GM23338 (cell line): ENCODE measurements at places on chromosomes 16 and 17.
A peak's percentile ranks its signal among the peaks of the same experiment; 100 is the strongest.

- no peaks in the 10 kb centered on the region for H3K4me1 ChIP-seq
- no peak overlapping the region for H3K4me3 ChIP-seq
- no peaks in the 10 kb centered on the region for H3K36me3 ChIP-seq
- no peak overlapping the region for H3K27ac ChIP-seq
- H3K27me3 ChIP-seq: no peaks in the 10 kb centered on the region
- no peak for DNase-seq
Observed at GRCh38 chr17:28474111-28474531, 677 bp downstream of the SLC13A2 start.

- no peak for DNase-seq
- H3K36me3 ChIP-seq: no peaks in the 10 kb centered on the region
Observed at GRCh38 chr17:62300697-62301096, 79.7 kb upstream of the EFCAB3 start.

- no peak overlapping the region for H3K4me3 ChIP-seq
- no peaks in the 10 kb centered on the region for H3K36me3 ChIP-seq
Observed at GRCh38 chr16:23383881-23384280, 69.1 kb downstream of the COG7 start.

GRCh38 chr17:7841396-7841914 lies 7.4 kb downstream of the KDM6B start:
- peaks cover 6% of the 10 kb centered on the region; the same call in 1 of the 2 replicates for H3K36me3 ChIP-seq
- H3K4me3 ChIP-seq: peak overlapping the region; percentile 94
- H3K27me3 ChIP-seq: peaks cover 87% of the 10 kb centered on the region
- no peak overlapping the region for H3K27ac ChIP-seq

- no peak overlapping the region for H3K4me3 ChIP-seq
- H3K27ac ChIP-seq: peak overlapping the region; percentile 90
- peaks cover 60% of the 10 kb centered on the region for H3K4me1 ChIP-seq
- no peak for DNase-seq
- no peaks in the 10 kb centered on the region for H3K27me3 ChIP-seq
- no peaks in the 10 kb centered on the region for H3K36me3 ChIP-seq
Observed at GRCh38 chr17:4854111-4854681, 21.1 kb downstream of the MINK1 start.

GRCh38 chr17:56710986-56711385 lies 117.5 kb downstream of the NOG start:
- H3K4me1 ChIP-seq: peaks cover 16% of the 10 kb centered on the region
- H3K27ac ChIP-seq: no peak overlapping the region
- H3K4me3 ChIP-seq: no peak overlapping the region
- no peaks in the 10 kb centered on the region for H3K36me3 ChIP-seq
- DNase-seq: no peak
